Epithelial cell of proximal tubule (primary cell): ENCODE measurements at places on chromosomes 4 and X. TPM values are rescaled to one million over a fixed set of nuclear protein-coding genes. Genes with fewer than 3 reads are reported as not detected.

The FGF5 gene
- total RNA-seq, result 2.3 and 5.8 TPM in 2 replicates

The TLL1 gene
- total RNA-seq, result 2.0 and 2.6 TPM in 2 replicates

The TMEM154 gene
- 11.8 and 21.9 TPM in 2 replicates for total RNA-seq

The NALF2 gene
- 0.58 and 1.0 TPM in 2 replicates for total RNA-seq

The AREG gene
- total RNA-seq, result 149 and 211 TPM in 2 replicates

The ABLIM2 gene
- 1.0 TPM in 1 of 2 replicates, not detected in the other for total RNA-seq

The DAPP1 gene
- 6.7 and 18.3 TPM in 2 replicates for total RNA-seq

The NLGN4X gene
- total RNA-seq, result 0.69 and 1.6 TPM in 2 replicates

The ZXDA gene
- 1.6 and 1.7 TPM in 2 replicates for total RNA-seq

The MAGEB2 gene
- total RNA-seq, result not detected in 2 replicates
